Activated CD4-positive, alpha-beta T cell treated with anti-CD3 and anti-CD28 coated beads, Interleukin-2, amount 50 U/mL, for 16 hours (primary cell): ENCODE measurements at places on chromosomes 12 and 14.

GRCh38 chr14:73613046-73613383 is 698 bp downstream of the ACOT6 start:
- DNase-seq = no peak

- no peak for DNase-seq
These were observed 23.0 kb downstream of the MNAT1 start for GRCh38 chr14:60757567-60758002.

DNA sequence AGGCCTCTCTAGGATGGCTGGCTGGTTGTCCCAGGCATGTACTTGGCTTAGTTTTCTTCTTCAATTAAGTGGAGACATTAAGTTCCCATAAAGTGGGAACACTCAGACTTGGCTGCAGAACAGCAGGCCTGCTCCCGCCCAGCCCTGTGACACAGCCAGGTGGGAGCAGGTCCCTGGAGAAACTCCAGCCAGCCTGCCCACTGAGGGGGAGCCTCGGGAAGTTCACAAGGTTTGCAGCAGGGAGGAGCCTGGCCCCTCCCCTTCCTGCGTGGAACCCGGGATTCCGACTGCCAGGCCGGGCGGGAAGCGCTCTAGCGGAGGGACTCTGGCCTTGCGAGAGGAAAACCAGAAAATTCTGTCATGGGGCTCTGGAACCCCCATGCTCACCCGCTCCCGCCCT is 98.3 kb upstream of the EVL start:
- DNase-seq = no peak

- no peak for DNase-seq
These were observed 1069.1 kb downstream of the SLC6A15 start for GRCh38 chr12:83843541-83843940.

- DNase-seq = no peak
These were observed 133.4 kb upstream of the GSC start for GRCh38 chr14:94903338-94903737.

- no peak for DNase-seq
These were observed 424 bp downstream of the BBOF1 start for GRCh38 chr14:74019408-74020137.

DNA sequence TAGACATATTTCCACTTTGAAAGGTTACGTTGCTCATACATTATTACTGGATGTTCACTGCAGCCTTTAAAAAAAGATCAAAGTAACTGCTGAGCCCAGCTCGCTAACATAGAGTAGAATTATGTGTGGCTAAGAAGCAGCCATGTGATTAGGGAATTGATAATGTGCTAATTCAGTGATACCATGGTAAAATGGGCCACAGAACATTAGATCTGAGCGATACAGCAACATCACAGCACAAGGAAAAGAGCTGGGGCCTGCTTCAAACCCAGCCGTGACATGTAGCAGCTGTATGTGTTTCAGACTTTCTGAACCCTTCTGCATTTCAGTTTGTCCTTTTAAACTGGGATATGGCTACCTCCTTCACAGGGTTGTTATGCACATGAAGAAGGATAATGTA is 92.3 kb upstream of the LMNTD1 start:
- DNase-seq = no peak

GRCh38 chr12:88339966-88340365 is 197.9 kb downstream of the TMTC3 start:
- DNase-seq = no peak

GRCh38 chr12:113050795-113051194 is 5.7 kb upstream of the DTX1 start:
- DNase-seq = no peak

GRCh38 chr12:50387487-50387886 is 8.9 kb downstream of the FAM186A start:
- DNase-seq = no peak

GRCh38 chr14:103533999-103534575 is 5.1 kb downstream of the TRMT61A start:
- no peak for DNase-seq

- no peak for DNase-seq
These were observed 185.1 kb downstream of the CHST11 start for GRCh38 chr12:104641862-104642261.

GRCh38 chr12:29733060-29733459 is 50.7 kb downstream of the TMTC1 start:
- peak; percentile 20 for DNase-seq

- no peak for DNase-seq
These were observed 29.7 kb downstream of the CCDC85C start for GRCh38 chr14:99574099-99574880.

DNA sequence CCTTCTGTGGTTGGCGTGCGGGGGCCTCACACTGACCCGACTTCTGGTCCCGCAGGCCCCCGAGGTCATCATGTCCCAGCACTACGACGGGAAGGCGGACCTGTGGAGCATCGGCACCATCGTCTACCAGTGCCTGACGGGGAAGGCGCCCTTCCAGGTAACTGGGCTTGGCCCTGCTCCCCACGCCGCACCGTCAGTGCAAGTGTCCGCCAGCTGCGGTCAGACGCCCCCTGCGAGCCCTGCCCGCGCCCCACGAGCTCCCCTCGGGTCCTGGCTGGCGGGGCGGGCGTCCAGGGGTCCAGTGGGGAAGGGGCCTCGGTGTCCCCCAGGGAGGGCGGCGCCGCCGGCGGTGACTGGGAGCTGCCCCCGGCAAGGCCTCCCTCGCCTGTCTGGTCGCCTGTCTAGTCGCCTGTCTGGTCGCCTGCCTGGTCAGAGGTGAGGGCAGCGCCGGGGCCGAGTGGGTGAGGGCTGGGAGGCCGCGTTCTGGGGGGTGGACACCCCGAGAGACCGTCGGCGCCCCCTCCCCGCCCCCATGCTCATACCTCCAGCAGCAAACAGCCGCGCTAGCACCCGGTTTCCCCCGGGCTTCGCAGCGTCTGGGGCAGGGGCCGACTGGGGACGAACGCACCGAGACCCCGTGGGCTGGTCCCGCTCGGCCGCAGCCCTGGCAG is 14.8 kb downstream of the ULK1 start:
- DNase-seq = no peak

GRCh38 chr12:1346126-1346525 is 248.3 kb downstream of the FBXL14 start:
- no peak for DNase-seq

DNA sequence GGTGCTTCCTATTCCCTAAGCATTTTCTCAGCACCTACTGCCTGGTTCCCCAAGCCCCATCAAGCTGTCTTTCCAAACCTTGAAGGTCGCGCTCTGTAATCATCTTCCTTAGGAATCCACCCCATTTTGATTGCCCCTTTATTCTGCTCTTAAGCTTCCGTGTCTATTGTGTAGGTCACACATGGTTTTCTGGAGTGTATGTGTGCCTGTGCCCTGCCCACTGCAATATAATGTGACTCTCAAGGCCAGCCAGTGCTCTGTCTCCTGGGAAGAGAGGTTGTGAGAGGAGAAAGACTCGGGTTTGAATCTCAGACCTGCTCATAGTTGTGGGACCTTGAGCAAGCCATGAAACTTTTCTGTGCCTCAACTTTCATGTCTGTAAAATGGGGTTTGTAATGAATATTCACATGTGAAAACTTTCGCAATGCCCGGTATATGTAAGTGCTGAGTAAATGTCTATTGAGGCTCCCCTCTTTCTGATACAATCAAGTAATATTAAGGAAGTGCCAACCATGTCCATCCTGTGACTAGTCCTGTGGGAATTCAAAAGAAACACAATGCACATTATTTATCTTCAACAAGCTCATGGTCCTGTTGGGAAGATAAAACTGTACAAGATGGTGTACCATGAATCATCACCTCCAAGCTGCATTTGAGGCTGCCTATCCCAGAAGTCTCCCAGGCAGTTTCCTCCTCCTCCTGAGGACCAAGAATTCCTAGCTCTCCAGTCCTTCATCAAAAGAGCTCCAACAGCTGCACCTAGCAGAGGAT is 774 bp upstream of the KRT75 start:
- no peak for DNase-seq

GRCh38 chr12:22287101-22287500 is 47.4 kb downstream of the ST8SIA1 start:
- no peak for DNase-seq

DNA sequence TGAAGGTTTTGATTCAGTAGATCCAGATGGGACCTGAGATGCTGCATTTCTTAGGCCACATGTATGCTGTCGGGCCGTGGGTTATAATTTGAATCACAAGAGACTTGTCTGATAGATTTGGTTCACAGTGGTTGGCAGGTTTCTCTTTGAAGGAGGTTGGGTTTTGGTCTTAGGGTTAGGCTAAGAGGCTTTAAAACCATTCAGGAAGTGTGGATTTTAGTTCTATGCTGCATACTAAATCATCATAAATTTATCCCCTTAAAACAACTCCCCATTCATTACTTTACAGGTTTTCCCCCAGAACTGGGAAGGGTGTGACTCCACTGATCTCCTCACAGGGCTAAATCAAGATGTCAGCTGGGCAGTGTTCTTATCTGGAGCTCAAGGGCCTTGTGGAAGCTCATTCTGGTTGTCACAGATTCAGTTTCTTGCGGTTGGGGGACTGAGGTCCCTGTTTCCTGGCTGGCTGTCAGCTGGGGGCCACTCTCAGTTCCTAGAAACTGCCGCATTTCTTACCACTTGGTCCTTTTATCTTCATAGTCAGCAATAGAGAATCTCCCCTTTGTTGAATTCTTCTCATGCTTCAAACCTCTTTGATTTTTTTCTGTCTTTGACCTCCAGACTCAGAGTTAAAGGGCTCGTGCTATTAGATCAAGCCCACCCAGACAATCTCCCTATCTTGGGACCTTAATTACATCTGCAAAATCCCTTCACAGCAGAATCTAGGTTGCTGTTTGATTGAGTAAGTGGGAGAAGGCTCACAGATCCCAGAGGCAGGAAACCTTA is 20.6 kb upstream of the PCNX1 start:
- DNase-seq = peak; percentile 90

DNA sequence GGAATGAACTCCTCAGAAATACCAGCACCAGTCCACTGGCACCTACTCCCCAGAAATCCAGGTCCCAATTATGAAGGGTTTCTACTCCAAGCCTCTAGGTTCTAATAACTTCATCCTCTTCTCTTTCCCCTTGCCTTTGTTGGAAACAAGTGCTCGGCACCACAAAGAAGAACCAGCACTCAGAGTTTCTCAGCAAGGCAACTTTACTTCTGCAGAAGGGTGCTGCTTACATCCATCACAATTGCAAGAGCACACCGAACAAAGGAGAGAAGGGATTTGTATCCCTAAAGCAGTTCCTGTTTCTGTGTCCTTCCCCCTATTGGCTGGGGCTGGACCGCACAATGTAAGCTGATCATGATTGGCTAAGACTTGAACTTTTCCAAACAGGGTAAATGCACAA is 74.2 kb upstream of the GNG2 start:
- no peak for DNase-seq

DNA sequence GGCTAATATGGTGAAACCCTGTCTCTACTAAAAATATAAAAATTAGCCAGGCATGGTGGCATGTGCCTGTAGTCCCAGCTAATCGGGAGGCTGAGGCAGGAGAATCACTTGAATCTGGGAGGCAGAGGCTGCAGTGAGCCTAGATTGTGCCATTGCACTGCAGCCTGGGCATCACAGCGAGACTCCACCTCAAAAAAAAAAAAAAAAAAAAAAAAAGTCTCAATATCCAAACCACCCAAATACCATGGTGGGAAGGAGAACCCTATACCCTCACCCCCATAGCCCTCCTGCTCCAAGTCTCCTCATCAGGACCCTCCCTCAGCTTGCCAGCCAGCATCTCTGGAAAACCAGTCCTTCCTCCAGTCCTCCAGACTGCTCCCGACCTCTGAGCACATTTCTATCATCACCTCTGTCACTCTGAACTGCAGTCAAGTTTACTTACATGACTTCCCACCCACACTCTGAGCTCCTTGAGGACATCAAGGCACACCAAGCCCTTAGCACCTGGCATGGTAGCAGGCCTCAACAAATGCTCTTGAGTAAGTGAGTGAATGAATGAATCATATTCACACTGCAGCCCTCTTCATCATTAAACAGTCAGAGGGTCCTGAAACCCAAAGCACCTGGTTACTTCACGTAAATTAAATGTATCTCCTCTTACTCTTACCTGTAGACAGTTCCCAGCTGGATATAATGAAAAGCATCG is 35.2 kb downstream of the NT5DC3 start:
- no peak for DNase-seq

GRCh38 chr12:30942936-30943335 is 16.4 kb downstream of the TSPAN11 start:
- no peak for DNase-seq
